ENCODE measurements at places on chromosomes 11 and 22.

- peaks cover 5% of the 10 kb centered on the region for H3K4me1 ChIP-seq
- H3K36me3 ChIP-seq: no peaks in the 10 kb centered on the region
- H3K27me3 ChIP-seq: peaks cover 4% of the 10 kb centered on the region
- no peak overlapping the region for H3K4me3 ChIP-seq
- no peak overlapping the region for H3K27ac ChIP-seq
- DNase-seq: no peak
Observed at GRCh38 chr22:21068681-21069276, 23.0 kb downstream of the LRRC74B start.

DNA sequence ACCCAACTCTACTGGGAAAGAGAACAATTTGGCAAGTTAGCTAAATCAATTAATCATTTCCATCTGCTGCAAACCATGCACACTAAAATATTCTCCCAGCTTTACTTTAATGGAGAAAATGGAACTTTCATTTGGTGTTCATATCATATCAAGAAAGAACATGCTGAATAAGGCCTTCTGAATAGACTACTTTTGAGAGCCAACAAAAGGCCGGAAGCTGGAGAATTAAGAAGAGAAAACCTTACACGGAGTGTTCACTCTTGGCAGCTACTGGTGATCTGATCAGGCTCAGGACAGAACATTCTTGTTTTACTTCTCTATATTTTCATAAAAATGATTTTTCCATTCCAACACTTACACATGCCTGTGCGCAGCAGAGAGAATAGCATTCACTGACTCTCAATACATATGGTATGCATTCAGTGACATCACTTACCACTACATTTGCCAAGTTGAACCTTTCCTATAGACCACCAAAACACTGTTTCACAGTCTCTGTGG is 165.3 kb downstream of the TTC28 start:
- no peak overlapping the region for H3K27ac ChIP-seq
- DNase-seq: no peak
- H3K27me3 ChIP-seq: no peaks in the 10 kb centered on the region
- no peaks in the 10 kb centered on the region for H3K4me1 ChIP-seq
- no peak overlapping the region for H3K4me3 ChIP-seq

GRCh38 chr11:13110929-13111812 is 102.1 kb downstream of the RASSF10 start:
- H3K27me3 ChIP-seq: peaks cover 4% of the 10 kb centered on the region
- no peaks in the 10 kb centered on the region for H3K36me3 ChIP-seq
- no peaks in the 10 kb centered on the region for H3K4me1 ChIP-seq
- DNase-seq: no peak
- no peak overlapping the region for H3K27ac ChIP-seq

DNA sequence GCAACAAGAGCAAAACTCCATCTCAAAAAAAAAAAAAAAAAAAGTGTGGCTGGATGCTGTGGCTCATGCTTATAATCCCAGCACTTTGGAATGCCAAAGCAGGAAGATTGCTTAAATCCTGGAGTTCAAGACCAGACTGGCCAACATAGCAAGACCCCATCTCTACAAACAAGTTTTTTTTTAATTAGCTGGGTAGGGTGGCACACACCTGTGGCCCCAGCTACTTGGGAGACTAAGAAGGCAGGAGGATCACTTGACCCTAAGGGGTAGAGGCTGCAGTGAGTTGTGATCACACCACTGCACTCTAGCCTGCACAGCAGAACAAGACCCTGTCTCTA is 19.0 kb upstream of the FEZ1 start:
- peaks cover 2% of the 10 kb centered on the region for H3K36me3 ChIP-seq
- DNase-seq: no peak
- H3K27ac ChIP-seq: peak overlapping the region; percentile 96

DNA sequence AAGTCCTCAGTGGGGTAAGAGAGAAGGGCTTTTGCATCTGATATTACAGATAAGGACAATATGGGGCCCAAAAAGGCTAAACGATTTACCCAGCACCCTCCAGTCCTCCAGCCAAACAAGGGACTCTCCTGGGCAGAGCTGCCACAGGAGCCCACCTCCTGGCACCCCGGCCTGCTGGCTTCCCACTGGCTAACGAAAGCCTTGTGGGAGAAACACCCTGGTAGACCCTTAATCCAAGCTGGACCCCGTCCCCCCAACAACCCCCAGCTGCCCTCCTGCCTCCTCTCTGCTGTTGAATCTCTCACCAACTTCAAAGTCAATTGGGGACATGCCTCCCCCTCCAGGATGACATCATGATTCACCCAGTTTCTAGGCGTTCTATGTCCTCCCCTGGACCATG is 10.8 kb downstream of the C1QTNF6 start:
- H3K36me3 ChIP-seq: peaks cover 3% of the 10 kb centered on the region
- H3K27me3 ChIP-seq: peaks cover 15% of the 10 kb centered on the region
- DNase-seq: no peak

- no peaks in the 10 kb centered on the region for H3K36me3 ChIP-seq
- H3K4me3 ChIP-seq: no peak overlapping the region
- H3K27me3 ChIP-seq: no peaks in the 10 kb centered on the region
Observed at GRCh38 chr11:38323961-38324761, 1726.1 kb upstream of the RAG2 start.

GRCh38 chr11:117220568-117220967 is 11.3 kb downstream of the PCSK7 start:
- no peaks in the 10 kb centered on the region for H3K27me3 ChIP-seq
- H3K27ac ChIP-seq: no peak overlapping the region
- no peak for DNase-seq

- no peaks in the 10 kb centered on the region for H3K27me3 ChIP-seq
- H3K27ac ChIP-seq: peak overlapping the region; percentile 72
- peaks cover 5% of the 10 kb centered on the region for H3K36me3 ChIP-seq
- no peak overlapping the region for H3K4me3 ChIP-seq
- H3K4me1 ChIP-seq: peaks cover 45% of the 10 kb centered on the region
Observed at GRCh38 chr11:75946531-75947530, 131.8 kb downstream of the UVRAG start.

DNA sequence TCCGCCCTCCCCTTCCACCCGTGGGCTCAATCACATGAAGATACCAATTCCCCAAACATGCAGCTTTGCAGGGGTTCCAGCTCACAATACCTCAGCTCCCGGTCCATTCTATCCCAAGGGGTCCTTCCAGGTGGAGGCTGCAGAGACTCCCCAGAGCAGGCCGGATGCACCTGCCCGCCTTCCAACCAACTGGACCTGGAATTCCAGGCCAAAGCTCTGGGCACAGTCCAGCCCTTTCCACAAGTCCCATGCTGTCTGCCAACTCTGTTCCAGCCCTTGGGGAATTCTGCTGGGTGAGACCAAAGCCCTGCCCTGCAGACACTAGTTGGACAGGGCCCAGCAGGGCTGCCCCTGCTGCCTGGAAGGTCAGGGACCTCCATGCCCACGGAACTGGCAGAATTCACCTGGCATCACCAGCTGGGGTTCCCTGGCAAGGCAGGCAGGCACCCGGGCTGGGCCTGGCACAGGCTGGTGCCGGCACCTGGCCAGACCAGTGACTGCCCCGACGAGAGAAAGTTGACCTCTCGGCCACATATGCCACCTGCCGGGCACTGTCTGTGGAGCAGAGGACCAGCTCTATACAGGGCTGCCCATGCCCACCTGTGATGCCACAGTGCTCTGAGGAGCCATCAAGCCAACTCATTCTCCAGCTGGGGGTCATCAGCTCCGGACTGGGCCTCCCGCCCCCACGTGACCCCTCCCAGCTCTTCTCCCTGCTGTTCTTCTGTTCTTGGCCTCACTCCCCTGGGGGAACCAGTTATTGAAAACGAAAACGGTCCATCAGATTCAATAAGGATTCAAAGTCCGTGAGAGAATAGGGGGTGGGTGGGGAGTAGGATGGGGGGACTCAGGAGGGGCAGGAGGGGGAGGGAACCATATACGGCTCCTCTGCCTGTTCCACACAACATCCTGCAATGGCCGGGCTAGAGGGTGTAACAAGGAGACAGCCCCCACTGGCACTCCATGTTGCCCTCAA is 4.7 kb downstream of the SYT7 start:
- no peak overlapping the region for H3K27ac ChIP-seq
- H3K36me3 ChIP-seq: no peaks in the 10 kb centered on the region
- DNase-seq: no peak
- peaks cover 25% of the 10 kb centered on the region for H3K27me3 ChIP-seq
- H3K4me1 ChIP-seq: no peaks in the 10 kb centered on the region

DNA sequence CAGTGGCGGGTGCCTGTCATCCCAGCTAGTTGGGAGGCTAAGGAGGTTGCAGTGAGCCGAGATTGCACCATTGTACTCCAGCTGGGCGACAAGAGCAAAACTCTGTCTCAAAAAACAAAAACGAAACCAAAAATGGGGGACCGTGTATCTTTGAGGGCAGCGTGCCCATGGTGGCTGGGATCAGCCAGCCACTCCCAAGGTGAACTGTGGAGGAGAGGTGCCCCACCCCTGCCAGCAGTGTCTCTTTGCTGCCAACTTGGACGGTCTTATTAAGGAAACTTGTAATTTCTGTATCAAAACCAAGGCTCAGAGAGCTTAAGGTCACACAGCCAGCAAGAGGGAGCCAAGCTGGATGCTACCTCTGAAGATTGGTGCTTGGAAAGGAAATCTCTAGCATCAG is 147.7 kb downstream of the CACNA1I start:
- no peak overlapping the region for H3K27ac ChIP-seq
- peaks cover under 1% of the 10 kb centered on the region for H3K36me3 ChIP-seq
- no peak overlapping the region for H3K4me3 ChIP-seq
- peaks cover 4% of the 10 kb centered on the region for H3K4me1 ChIP-seq
- no peak for DNase-seq

DNA sequence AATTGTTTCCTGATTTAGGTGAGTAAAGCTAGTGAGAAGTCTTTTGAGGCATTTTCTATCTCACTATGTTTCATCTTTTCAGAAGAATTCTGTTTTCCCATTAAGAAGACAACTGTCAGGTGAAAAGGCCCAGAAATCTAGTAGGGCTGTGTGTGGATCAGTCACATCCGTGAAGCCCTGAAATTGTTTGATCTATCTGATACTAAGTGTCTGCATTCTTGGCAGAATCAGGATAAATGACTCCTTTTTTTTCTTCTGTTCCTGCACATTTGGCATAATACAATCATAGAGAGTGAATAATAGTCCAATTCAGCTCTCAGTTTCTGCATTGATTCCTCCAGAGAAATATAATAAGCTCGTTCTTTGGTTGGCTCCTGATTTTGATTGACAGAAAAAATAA is 208.3 kb downstream of the NAV2 start:
- peaks cover 11% of the 10 kb centered on the region for H3K27me3 ChIP-seq
- no peak for DNase-seq
- H3K4me1 ChIP-seq: no peaks in the 10 kb centered on the region
- no peak overlapping the region for H3K4me3 ChIP-seq
- H3K36me3 ChIP-seq: no peaks in the 10 kb centered on the region

DNA sequence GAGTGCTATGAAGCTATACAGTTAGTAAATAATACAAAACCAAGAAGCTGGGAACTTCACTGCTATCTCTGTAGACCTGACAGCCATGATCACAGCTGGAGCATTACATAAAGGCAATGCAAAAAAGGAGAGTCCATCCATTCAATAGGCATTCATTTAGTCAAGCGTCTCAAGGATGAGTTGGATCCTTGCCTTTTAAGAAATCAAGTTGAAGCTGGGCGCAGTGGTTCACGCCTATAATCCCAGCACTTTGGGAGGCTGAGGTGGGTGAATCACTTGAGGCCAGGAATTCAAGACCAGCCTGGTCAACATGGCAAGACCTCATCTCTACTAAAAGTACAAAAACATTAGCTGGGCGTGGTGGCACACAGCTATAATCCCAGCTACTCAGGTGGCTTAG is 48.1 kb upstream of the ALKBH3 start:
- no peak overlapping the region for H3K4me3 ChIP-seq
- no peak for DNase-seq
- no peaks in the 10 kb centered on the region for H3K27me3 ChIP-seq
- peaks cover 11% of the 10 kb centered on the region for H3K36me3 ChIP-seq
- no peaks in the 10 kb centered on the region for H3K4me1 ChIP-seq

GRCh38 chr11:66275396-66275795 is 2.6 kb upstream of the CNIH2 start:
- peaks cover 27% of the 10 kb centered on the region for H3K36me3 ChIP-seq
- DNase-seq: no peak
- peaks cover 5% of the 10 kb centered on the region for H3K27me3 ChIP-seq
- H3K4me1 ChIP-seq: peaks cover 22% of the 10 kb centered on the region
- no peak overlapping the region for H3K27ac ChIP-seq

GRCh38 chr11:12680246-12680939 is 6.2 kb downstream of the TEAD1 start:
- peaks cover 2% of the 10 kb centered on the region for H3K36me3 ChIP-seq
- H3K27me3 ChIP-seq: peaks cover 18% of the 10 kb centered on the region
- no peaks in the 10 kb centered on the region for H3K4me1 ChIP-seq
- no peak overlapping the region for H3K4me3 ChIP-seq

DNA sequence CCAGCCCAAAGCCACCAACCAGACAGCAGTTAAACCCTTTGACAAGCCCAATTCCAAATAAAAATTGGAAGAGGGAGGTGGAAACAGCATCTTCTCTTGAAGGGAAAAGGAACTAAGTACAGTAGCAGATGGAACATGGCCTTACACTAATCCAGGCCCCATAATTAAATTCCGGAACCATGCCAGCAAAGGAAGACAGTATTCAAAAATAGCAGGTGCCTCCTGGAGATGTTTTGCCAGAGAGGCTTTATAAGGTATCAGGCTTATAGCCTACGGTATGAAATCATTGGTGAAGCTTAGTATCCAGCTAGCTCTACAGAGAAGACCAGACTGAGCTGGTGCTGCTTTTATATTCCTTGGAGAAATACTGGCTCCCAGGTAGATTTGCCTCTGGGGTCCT is 344.1 kb upstream of the API5 start:
- no peaks in the 10 kb centered on the region for H3K36me3 ChIP-seq
- no peak overlapping the region for H3K4me3 ChIP-seq
- no peaks in the 10 kb centered on the region for H3K27me3 ChIP-seq
- DNase-seq: no peak
- no peaks in the 10 kb centered on the region for H3K4me1 ChIP-seq

- no peaks in the 10 kb centered on the region for H3K36me3 ChIP-seq
- no peak overlapping the region for H3K4me3 ChIP-seq
- H3K4me1 ChIP-seq: no peaks in the 10 kb centered on the region
- H3K27ac ChIP-seq: no peak overlapping the region
Observed at GRCh38 chr11:110505528-110506284, 76.0 kb downstream of the FDX1 start.
